ENCODE measurements at places on chromosomes 5 and 9. TPM values are rescaled to one million over a fixed set of nuclear protein-coding genes. Genes with fewer than 3 reads are reported as not detected.

The TAF9 gene
- total RNA-seq, result 28.6 TPM

The PCDHGA4 gene
- total RNA-seq, result 7.1 TPM

The CCDC183 gene
- 0.58 TPM for total RNA-seq

The INSYN2B gene
- total RNA-seq, result not detected

The SCGB3A2 gene
- total RNA-seq, result not detected

The PCDHGC5 gene
- 2.8 TPM for total RNA-seq

The TOR1B gene
- total RNA-seq, result 20.4 TPM

The MEIKIN gene
- total RNA-seq, result 3.4 TPM

The ENTPD2 gene
- total RNA-seq, result 0.16 TPM

The IRX4 gene
- not detected for total RNA-seq

The SOHLH1 gene
- not detected for total RNA-seq

The C5 gene
- 11.4 TPM for total RNA-seq

The ALDOB gene
- not detected for total RNA-seq

Measured in aorta (tissue), 5 donors.